ENCODE measurements at places on chromosomes 13 and 19. TPM values are rescaled to one million over a fixed set of nuclear protein-coding genes. Genes with fewer than 3 reads are reported as not detected.

GRCh38 chr19:13838435-13839129 lies 38.4 kb upstream of the NANOS3 start:
- DNase-seq, result no peak

GRCh38 chr19:31863122-31863521 lies 482.3 kb upstream of the ZNF507 start:
- no peak for DNase-seq

RNF17 gene
- 0.05 TPM for polyA plus RNA-seq

PDCD5 gene
- polyA plus RNA-seq, result 171 TPM

- DNase-seq, result no peak
These were observed 487.6 kb downstream of the COG6 start for GRCh38 chr13:40143106-40143505.
